Stimulated activated CD8-positive, alpha-beta memory T cell treated with anti-CD3 and anti-CD28 coated beads, Interleukin-7, amount 100 ng/mL, for 48 hours (primary cell): ENCODE measurements at places on chromosomes 4 and X.

- no peak for DNase-seq
These were observed 161.4 kb upstream of the GIMD1 start for GRCh38 chr4:106530024-106530361.

GRCh38 chrX:153438532-153438931 lies 7.3 kb downstream of the TREX2 start:
- DNase-seq = no peak

- DNase-seq = no peak
These were observed 21.4 kb upstream of the PPP2R2C start for GRCh38 chr4:6493658-6494304.

- no peak for DNase-seq
These were observed 164.9 kb upstream of the KLF3 start for GRCh38 chr4:38499101-38499500.

DNA sequence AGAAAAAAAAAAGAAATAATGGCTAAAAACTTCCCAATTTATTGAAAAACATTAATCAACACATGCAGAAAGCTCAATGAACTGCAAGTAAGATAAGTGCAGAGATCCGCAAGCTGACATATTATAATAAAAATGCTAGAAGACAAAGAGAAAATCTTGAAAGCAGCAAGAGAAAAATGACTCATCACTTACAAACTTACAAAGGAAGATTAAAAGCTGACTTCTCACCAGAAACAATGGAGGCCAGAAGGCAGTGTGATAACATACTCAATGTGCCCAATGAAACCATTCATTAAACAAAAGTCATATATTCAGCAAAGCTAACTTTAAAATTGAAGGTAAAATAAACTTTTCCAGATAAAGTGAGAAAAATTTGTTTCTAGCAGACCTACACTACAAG lies 7.3 kb upstream of the BRWD3 start:
- no peak for DNase-seq

DNA sequence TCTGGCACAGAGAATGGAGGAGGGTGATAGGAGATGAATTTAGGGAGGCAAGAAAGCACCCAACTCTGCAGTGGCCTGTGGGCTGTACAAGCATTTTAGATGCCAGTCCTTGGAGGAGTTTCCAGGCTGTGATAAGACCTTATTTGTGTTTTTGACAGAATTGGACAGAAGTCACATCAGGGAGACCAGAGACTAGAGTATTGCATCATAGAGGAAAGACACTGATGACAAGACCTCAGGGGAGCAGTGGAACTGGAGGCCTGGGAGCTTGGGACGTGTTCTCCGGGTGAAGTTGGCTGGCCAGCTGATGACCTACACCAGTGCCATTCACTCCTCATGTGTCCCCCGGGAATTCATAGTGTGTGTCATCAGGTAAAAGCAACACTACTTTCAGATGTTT lies 284.0 kb upstream of the ZFP42 start:
- no peak for DNase-seq

DNA sequence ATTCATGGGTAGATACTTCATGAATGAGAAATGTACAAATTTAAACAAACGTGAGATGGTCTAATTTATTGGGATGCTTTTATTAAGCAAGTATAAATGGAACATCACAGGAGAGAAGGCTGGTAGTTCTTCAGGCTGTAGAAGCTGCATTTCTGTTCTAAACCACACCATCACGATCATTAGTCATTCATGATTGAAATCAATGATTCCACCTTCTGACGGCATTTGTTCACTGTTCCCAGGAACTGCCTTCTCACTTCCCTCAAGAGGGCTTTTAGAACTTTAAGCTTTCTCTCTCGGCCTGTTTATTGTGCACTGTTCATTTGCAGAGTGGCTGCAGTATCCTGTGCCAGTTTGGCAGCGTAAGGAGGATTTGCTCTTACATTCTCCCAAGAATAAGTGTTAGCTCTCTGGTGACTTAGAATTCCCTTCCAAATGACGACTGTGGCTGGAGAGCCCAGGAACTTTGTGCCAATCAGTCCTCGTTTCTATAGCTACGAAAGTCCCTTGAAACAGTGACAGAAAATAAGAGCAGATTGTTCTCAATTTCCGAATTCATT lies 54.7 kb downstream of the MFAP3L start:
- DNase-seq = no peak

GRCh38 chrX:48971249-48972219 lies at the start of gene KCND1:
KCND1 (minus strand) TSS chrX:48971844; CDS start chrX:48970271, 1,573 bp downstream.
- DNase-seq = no peak

- no peak for DNase-seq
These were observed 532 bp downstream of the ZNF827 start for GRCh38 chr4:145937971-145938611.

GRCh38 chrX:36334572-36334971 lies 415.0 kb downstream of the CFAP47 start:
- DNase-seq = no peak

DNA sequence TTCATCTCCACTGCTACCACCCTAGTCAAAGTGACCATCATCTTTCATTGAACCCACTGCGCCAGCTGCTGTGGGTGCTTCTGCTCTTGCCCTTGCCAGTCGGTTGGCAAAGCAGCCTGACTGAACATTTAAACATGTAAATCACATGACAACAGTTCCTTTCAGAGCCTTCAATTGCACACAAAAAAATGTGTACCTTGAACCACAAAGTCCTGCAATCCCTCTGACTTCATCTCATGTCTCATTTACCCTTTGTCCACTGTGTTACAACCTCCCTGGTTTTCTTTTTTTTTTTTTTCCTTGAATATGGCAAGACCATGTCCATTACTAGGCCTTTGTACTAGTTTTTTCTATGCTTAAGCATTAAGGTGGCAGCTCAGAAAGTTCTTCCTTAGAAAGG lies 183.5 kb downstream of the GBA3 start:
- no peak for DNase-seq
